ENCODE measurements at places on chromosomes 11 and 22.
A peak's percentile ranks its signal among the peaks of the same experiment; 100 is the strongest.

- DNase-seq: no peak
Measured at GRCh38 chr22:46280063-46280817, 12.4 kb downstream of the TTC38 start.

GRCh38 chr22:47048123-47049077 is 285.9 kb downstream of the TBC1D22A start:
- no peak for DNase-seq

DNA sequence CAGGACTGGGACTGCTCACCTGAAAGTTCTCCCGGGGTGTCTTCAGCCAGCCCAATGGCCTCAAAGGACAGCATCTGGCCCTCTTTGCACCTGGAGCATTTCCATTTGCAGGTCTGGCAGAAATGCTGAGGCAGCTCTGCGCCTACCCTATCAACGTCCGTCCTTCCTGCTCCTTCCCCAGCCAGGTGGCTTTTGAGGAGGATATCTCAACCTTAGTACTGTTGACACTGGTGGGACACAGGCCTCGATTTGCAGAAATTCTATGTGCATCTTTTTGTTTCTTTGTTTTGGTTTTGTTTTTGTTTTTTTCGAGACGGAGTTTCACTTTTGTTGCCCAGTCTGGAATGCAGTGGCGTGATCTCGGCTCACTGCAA is 5.0 kb downstream of the MOGAT2 start:
- DNase-seq: no peak

DNA sequence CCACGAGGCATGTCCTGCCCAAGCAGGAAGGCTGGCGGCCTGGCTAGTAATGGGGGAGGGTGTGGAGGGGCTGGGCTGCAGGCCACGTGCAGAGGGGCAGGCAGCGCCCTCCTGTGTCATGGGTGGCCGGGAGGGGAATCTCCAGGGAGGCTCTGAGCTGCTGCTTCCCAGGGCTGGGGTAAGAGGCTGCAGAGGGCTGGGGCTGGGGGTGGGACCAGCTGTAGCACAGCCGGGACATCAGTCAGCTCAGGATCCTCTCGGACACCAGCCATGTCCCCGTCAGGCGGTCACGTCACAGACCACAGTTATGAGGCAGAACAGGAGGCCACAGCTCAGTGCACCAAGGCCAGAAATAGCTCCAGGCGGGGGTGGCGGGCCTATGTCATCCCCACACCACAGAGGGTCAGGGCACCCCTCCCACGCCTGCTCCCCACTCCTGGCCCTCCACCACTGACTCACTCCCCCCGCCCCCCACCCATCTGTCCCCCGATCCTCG is 21.1 kb downstream of the RTN4R start:
- no peak for DNase-seq

- no peak for DNase-seq
Measured at GRCh38 chr11:4798427-4799183, 5.6 kb downstream of the OR52R1 start.

- peak; percentile 98 for DNase-seq
Measured at GRCh38 chr22:43014869-43015676, at the start of gene PACSIN2. TSS of gene PACSIN2 (minus strand) at chr22:43015149. CDS start at chr22:42912080, 103,069 bp downstream.

DNA sequence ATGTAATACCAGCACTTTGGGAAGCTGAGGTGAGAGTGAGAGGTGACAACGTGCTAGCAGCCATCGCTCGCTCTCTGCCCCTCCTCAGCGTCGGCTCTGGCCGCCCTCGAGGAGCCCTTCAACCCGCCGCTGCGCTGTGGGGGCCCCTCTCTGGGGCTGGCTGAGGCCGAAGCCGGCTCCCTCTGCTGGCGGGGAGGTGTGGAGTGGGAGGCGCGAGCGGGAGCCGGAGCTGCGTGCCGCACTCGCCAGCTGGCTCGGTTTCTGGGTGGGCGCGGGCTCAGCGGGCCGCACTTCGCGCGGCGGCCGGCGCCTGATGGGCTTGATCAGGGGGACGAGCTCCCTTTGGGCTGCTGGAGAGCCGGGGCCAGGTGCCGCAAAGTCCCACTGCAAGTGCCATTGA is 98.9 kb upstream of the UBASH3B start:
- no peak for DNase-seq

GRCh38 chr11:20451568-20451967 is 64.1 kb downstream of the PRMT3 start:
- no peak for DNase-seq

GRCh38 chr11:66904055-66904454 is 47.2 kb downstream of the LRFN4 start:
- DNase-seq: no peak

- DNase-seq: no peak
Measured at GRCh38 chr11:34787348-34787747, 128.8 kb downstream of the APIP start.
